Skin of body (tissue), 3 donors: ENCODE measurements at places on chromosomes 4 and X. TPM values are rescaled to one million over a fixed set of nuclear protein-coding genes. Genes with fewer than 3 reads are reported as not detected.

DNA sequence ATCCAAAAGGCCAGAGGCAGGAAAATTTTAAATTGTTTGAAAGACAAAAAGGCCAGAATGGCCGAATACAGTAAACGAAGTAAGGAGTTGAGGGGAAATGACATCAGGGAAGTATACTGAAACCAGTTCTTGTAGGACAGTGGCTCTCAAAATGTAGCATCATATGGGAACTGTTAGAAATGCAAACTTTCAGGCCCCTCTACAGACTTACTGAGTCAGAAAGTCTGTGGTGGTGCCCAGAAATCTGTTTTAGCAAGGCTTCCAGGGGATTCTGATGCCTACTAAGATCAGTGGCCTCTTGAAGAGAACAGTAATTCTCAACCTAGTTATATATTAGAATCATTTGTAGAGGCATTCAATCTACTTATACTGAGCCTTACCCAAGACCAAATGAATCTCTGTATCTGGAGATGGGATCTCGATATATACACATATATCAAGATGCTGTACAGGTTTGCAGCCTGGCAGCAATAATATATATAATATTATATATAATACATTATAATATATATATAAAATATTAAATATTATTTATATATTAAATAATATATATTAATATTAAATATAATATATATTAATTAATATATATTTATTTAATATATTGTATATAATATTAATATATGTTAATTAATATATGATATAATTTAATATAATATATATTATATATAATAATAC is 39.7 kb downstream of the ADAMTS3 start:
- DNase-seq: no peak

GRCh38 chr4:128225148-128225547 is 62.5 kb downstream of the PGRMC2 start:
- DNase-seq: no peak

GRCh38 chr4:27357283-27357682 is 496.6 kb downstream of the STIM2 start:
- DNase-seq: no peak

GRCh38 chr4:86592553-86593249 is 1.4 kb upstream of the PTPN13 start:
- peak; percentile 2 for DNase-seq

- DNase-seq: no peak
Measured at GRCh38 chrX:46547857-46548256, 2.6 kb upstream of the ZNF674 start.

- no peak for DNase-seq
Measured at GRCh38 chr4:88549815-88550214, 26.2 kb upstream of the PYURF start.

DNA sequence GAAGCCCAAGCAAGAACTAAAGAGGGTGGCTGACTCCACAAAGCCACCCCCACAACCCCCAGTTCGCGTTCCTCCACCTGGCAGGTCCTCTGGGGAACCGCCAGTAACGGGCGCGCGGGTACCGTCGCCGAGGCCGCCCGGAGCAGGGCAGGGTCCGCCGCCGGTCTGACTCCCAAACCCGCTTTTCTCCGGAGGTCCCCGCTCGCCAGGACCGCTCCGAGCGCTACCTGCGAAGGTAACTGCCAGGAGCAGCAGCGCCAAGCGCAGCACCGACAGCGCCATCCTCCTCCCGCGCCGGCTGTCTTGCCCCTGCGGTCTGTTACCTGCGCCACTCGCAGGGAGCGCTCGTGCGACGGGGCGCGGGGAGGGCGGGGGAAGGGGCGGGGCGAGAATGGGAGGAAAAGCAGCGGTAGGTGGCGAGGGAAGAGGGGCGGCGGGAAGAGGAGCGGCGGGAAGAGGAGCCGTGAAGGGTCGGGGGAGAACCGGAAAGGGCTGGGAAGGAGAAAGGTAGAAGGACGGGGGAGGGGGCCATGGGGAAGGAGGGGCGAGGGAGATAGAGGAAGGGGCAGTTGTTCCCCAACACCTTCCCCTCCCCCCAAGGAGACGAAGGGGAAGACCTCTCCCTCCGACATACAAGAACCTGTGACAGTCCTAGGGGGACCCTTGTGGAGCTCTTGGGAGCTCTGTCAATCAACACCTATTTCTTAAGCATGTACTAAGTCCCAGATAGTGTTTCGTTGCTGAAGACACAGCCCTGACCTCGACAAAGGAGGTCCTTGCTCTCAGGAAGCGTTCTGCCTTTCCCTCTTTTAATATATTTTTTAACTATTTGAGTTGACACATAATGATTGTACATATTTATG is at the start of gene SPINK2:
TSS of gene SPINK2 (minus strand) at position 321 of the 863 bp plus-strand sequence. CDS start at position 282, 39 bp downstream.
- no peak for DNase-seq

DNA sequence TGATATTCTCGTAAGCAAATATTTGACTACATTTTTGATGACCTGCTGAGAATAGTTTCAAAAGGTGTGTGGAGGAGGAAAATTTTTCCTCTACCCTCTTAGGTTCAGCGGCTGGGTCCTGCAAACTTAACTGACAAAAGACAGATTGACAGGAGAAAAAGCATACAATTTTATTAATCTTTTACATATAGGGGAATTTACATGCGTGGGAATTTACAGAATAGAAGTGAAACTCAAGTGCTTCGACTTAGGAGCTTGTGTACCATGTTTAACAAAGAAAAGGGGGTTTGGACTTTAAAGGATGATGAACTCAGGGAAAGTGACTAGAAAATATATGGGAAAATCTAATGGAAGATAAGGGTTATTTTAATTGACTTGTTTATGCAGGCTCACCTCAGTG is 2.5 kb downstream of the HERC6 start:
- DNase-seq: no peak

GRCh38 chr4:23923141-23923540 is 33.3 kb upstream of the PPARGC1A start:
- no peak for DNase-seq

- DNase-seq: no peak
Measured at GRCh38 chr4:57023104-57023503, 44.4 kb downstream of the POLR2B start.

DNA sequence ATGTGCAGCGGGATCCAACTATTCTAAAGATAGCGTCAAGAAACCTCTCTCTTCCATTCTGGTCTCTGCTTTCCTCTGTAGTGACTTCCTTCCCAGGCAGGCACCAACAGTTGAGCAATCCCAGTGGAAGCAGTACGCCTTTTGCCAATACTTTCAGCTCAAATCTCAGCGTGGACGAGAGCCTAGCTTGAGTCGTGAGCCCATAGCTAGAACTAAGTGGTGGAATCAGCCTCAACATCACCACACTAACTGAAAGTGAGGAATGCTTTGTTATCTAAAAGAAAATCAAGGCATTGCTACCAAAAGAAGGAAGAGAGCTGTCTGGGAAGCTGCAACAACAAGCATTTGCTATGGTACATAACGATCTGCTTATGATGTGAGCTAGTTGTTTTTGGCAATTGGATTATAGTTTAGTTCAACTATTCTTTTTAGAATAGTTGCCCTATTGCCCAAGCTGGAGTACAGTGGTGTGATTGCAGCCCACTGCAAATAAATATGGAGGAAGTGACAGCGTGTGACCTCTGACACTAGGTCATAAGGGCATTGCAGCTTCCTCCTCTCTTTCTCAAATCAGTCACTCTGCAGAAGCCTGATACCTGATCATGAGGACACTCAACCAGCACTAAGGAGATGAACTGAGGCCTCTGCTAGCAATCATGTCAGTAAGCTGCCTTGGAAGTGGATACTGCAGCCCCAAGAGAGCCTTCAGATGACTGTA is 24.7 kb upstream of the FRYL start:
- no peak for DNase-seq

- DNase-seq: peak; percentile 3
Measured at GRCh38 chrX:152637649-152638442, at the start of gene GABRQ. Gene GABRQ (plus strand): TSS chrX:152637895. CDS start chrX:152638203, 308 bp downstream.

DNA sequence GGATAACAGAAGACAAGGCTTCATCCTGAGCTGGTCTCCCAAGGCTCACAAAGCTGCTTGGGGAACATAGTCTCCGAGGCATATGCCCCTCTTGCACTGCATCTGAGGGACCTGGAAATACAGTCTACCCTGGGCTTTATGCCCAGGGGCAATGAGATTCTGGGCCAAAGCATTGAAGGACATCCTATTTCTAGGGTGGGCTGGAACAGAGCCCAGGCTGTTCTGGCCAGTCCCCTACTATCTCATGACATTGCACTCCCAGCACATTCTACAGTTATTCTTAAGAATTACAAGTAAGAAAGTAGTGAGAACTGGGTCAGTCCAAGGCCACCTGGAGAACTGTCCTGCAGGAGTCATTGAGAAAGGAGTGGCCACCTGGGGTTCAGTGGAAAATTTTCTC is 107.6 kb downstream of the USP46 start:
- no peak for DNase-seq

DNA sequence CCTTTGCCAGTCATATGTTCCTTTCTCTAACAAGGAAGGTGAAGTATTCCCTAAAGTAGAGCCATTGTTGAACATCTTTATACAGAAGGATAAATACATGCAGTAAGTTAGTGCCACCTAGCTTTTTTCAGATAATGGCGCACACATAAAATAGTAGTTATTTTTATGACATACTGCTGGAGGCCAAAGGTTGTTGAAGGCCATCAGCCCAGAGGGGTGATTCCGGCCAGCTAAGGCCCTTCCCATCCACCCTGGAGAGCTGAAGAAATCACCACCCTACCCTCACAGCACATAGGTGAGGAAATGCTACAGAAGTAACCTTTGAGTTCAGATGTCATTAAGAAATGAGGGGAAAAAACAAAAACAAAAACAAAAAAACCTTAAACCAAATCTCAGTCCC is 102.2 kb upstream of the MAP3K15 start:
- DNase-seq: no peak

DNA sequence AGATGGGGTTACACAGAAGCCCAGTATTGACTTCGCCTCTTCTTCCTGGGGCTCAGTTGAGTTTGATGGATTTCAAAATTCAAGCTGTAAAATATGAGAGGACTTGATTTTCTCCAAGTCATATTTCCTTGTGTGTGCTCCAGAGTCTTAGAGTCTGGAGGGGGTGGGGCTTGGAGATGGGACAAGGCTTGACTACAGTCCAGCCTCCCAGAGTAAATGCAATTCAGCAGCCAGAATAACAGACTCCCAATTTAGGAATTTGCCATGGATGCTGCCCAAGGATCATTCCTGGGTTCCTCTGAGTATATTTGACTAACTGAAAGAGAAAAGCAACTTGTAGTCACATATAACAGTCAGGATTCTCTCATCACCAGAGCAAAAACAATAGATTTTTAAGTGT is 53.7 kb upstream of the RBPJ start:
- DNase-seq: peak; percentile 89

- DNase-seq: no peak
Measured at GRCh38 chr4:2868877-2869487, 25.3 kb downstream of the ADD1 start.

DNA sequence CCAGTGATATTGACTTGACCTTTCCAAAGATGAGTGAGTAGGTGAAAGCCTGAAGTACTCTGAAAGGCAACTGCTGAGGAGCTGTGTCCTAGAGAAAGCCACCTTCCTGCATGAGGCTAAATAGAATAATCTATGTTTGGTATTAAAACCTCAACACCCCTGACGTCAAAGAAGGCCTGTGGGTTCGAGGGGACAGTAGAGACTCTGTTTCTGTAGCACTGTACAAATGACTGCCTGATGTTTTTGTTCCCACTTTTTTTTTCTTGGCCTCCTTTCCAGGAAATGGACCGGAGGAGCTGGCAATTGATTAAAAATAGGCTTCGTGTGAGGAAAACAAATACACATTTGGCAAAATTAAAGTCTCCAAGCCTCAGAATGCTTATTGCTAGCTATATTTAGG is 29.5 kb downstream of the TMEM255A start:
- DNase-seq: no peak

- peak; percentile 80 for DNase-seq
Measured at GRCh38 chr4:53702334-53703266, 111.3 kb upstream of the LNX1 start.

- DNase-seq: no peak
Measured at GRCh38 chrX:24619647-24620046, 27.5 kb downstream of the PCYT1B start.

DNA sequence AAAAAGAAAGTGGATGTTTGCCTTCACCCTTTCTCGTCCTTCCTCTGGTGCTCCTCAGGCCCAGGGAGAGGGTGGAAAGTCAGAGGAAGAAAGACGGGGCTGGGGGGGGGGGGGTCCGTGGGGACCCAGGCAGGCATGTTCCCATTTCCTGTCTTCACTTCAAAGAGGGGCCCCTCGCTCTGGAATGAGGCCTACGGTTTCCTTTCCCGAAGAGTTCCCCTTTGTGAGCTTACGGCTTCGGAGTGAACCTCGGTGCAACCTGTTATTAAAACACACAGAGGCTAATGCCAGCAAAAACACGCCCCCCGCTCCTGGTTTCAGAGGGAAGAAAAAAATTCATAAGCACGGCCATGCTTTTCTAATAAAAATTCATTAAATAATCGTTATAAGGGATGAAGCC is 40.1 kb downstream of the SHOX start:
- no peak for DNase-seq

GRCh38 chr4:26397086-26397485 is 76.3 kb downstream of the RBPJ start:
- no peak for DNase-seq

DNA sequence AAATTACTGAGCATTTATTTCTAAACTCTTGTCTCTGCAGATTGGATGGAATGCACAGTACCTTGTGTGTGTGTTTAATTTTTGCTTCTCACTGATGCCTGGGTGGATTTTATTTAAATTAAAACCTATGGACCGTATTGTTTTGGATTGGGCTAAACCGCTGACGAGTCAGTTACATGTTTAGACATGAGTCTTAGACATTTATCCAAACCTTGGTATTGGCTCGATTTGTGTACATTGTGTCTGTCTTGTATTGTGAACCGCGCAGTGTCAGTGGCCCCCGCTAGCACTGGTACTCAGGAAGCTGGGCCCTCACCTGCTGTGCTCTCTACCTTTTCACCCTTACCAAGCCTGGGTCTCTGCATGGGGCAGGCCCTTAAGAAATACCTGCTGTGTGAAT is 40.8 kb upstream of the TADA2B start:
- no peak for DNase-seq

DNA sequence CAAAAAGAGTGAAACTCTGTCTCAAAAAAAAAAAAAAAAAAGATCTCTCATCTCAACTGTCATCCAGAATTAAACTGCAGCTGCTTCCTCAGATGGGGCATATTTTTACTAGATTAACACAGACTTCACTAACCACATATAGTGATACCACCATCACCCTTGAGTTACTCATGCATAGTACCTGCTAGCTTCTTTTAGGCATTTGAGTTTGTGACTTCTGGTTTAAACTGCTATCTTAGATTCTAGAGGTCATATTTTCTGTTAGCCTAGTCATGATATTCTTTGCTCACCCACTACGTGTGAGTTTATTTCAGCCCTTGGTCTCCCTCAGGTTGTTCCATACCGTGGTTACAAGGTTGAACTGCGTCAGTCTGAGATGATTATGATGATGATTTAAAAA is 154.9 kb upstream of the BMP3 start:
- DNase-seq: no peak

The ABCG2 gene
- 7.0 TPM for total RNA-seq

The VSIG4 gene
- total RNA-seq: 22.6 TPM

The IQCM gene
- total RNA-seq: not detected

The FOXP3 gene
- total RNA-seq: not detected

The RNF150 gene
- 15.0 TPM for total RNA-seq

The MMAA gene
- total RNA-seq: 6.1 TPM

The TLR8 gene
- 2.1 TPM for total RNA-seq

The GIMD1 gene
- not detected for total RNA-seq

The LIMCH1 gene
- total RNA-seq: 40.5 TPM

The CTSO gene
- 19.6 TPM for total RNA-seq

The WDFY3 gene
- total RNA-seq: 109 TPM

The SERTM2 gene
- total RNA-seq: 0.10 TPM

The TEC gene
- total RNA-seq: 5.5 TPM

The MXRA5 gene
- 30.7 TPM for total RNA-seq

The HS6ST2 gene
- total RNA-seq: 6.0 TPM

The TMLHE gene
- 21.7 TPM for total RNA-seq
